SJCRH30 (cell line): ENCODE measurements at places on chromosomes 1 and 21. TPM values are rescaled to one million over a fixed set of nuclear protein-coding genes. Genes with fewer than 3 reads are reported as not detected.

TSPEAR gene
- total RNA-seq = not detected in 2 replicates

PTGER3 gene
- not detected in 2 replicates for total RNA-seq

DNA sequence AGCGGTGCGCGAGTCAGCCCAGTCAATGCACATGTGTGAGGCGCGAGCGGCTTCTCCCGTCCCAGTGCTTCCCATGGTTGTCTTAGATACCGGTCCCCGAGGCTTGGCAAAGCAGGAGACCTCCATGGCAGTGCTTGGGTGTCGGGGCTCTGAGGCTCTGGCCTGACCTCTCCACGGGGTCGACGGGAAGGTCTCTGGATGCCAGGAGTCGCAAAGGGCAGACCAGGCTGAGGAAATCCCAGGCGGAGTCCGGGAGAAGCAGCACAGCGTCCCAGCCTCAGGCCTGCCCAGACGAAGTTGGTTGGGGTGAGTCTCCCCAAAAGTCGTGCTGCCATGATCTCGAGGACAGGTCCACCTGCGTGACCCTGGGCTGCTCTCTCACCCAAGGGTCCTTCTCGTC lies 3881.6 kb downstream of the SRGAP2C start:
- DNase-seq = no peak

GRCh38 chr1:189121941-189122340 lies 1355.7 kb downstream of the BRINP3 start:
- DNase-seq = no peak

GRCh38 chr1:103509250-103509649 lies 16.2 kb upstream of the RNPC3 start:
- DNase-seq = no peak

DNA sequence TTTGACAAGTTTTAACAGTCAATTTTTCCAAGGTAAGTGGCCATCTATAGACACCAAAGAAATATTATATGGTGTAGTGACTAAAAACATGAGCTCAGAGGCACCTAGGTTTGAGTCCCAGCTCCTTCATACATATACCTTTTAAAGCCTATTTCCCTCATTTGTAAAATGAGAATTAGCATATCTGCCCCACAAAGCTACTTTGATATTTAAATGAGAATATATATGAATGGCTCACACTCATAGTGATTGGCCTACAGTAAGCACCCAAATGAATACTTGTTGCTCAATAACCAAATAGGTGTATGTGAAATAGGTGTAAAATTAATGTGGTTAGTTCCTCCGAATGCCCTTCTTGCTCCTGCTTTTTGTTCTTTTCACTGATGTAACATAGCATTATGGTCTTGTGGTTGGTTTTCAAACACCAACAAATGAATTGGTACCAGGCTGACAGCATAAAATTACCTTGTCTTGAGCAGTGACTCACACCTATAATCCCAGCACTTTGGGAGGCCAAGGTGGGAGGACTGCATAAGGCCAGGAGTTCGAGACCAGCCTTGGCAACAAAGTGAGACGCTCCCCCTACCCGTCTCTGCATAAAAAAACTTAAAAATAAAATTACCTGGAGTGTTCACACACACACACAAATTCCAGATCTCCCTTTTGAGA lies 25.3 kb downstream of the CNIH4 start:
- DNase-seq = no peak

GRCh38 chr21:35273333-35273732 lies 224.2 kb upstream of the RUNX1 start:
- peak; percentile 56 for DNase-seq

DNA sequence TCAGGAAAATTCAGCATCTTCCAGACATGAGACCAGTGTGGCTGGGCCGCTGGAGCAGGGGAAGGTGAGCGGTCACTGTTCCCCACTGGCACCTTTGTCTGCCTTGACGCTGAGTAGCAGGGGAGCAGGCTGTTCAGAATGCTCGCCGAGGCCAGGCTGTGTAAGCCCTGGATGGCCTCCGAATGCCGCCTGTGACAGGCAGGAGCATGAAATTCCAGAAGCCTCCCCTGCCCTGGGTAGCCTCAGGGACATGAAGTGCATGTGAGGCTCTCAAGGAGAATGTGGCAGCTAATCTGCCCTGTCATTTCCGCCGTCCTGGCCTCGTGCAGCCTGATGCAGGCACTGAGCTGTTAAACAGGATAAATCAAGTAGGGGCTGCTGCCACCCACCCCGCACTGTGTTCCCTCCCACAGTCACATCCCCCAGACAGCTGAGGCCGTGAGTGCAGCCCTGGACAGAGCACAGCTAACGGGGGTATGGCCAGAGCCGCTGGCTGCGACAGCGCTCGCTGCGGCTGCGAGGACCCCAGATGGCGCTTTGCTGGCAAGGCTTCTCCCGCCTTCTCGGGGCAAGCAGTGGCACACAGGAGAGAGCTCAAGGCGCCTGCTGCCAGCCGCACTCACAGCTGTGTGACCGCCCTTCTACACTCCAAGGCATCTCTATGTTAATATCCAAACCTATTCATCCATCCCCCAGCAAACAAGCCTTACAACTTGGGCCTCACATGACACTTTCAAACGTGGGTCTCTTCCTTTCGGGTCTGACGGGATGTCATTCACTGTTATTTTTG lies 105.0 kb upstream of the COL6A1 start:
- DNase-seq = no peak

DNA sequence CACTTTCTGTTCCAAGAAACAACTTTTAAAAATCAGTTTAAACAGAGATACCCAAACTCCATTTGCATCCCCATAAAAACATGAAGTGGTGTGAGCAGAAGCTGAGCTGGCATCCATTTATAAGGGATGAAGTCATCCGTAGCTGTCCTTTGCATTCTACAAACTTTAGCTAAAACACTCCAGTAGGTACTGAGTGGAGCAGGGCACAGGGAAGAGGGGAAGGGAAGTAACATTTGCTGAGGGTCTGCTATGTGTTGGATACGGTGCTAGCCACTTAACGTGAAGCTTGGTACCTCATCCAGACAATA lies 32.9 kb downstream of the VWA5B1 start:
- no peak for DNase-seq

DNA sequence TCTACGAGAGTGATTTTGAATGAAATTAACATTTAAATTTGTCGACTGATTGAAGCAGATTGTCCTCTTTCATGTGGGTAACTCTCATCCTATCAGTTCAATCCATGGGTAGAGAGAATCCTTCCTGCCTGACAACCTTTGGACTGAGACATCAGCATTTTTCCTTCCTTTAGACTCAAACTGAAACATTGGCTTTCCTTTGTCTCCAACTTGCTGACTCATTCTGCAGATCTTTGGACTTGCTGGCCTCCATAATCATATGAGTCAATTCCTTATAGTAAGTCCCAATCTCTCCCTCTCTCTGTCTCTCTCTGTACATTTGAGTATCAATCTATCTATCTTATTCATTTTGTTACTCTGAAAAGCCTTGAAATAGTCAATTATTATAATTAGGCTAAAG lies 416.7 kb downstream of the LRRIQ3 start:
- no peak for DNase-seq

DNA sequence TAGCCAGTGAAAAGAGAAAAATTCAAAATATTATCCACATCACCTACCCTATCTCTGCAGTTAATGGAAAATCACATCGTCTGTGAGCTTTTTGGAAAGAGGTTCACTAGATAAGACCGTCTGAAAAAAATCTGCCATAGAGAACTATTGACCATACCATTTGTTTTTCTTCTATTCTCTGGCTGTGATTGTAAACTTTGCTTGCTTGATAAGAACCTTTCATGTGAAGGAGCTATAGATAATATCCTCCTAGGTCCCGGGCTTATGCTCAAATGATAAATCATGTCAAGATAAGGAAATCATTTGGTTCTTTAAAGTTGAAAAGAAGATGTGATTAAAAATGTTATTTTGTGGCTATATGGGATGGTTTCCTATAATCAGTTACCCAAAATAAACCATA lies 369.9 kb downstream of the SIPA1L2 start:
- no peak for DNase-seq

DNA sequence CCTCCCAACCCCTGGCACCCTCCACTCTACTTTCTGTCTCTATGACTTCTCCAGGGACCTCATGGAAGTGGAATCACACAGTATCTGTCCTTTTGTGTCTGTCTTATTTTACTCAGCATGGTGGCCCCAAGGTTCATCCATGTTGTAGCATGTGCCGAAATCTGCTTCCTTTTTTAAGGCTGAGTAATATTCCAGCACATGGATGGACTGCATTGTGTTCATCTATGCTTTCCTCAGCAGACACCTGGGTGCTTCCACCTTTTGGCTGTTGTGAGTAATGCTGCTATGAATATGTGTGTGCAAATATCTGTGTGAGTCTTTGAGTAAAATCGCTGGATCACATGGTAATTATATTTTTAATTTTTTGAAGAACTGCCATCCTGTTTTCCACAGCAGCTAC lies 1.6 kb upstream of the PFKL start:
- no peak for DNase-seq

DNA sequence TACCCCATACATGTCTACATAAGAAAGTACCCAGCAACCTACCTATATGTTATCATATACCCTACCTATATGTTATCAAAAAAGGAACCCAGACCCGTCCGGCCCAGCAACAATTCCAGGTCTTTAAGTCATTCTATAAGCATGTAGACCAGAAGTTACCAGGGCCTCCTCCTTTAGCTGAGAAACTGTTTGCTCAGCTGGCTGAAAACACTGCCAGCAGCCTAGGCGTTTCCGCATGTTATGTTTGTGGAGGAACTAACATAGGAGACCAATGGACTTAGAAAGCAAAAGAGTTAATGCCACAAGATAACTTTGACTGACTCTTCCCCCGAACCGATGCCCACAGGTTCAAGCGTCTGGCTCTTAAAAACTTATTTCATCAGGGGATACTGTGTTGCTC lies 7.1 kb upstream of the ZNF678 start:
- DNase-seq = no peak
